ENCODE measurements at places on chromosomes 7 and 10.

DNA sequence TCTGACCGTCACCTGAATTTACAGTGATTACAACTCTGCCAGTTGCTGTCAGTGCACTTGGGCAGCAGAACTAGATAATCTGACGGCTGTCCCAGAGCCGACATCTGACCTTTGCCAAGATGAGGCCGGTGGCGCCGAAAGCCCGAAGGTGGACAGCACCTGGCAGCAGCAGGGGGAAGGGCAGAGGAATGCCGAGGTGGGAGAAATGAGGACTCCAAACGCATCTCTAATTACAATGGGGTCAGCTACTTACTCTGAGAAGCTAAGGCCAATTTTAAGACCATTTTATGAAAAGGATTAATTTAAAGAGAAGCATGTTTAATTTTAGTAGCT, 33.8 kb downstream of the TRIM8 start:
- no peak for DNase-seq

- no peak for DNase-seq
These were observed 34.4 kb upstream of the ARMS2 start for GRCh38 chr10:122419876-122420623.

- DNase-seq: no peak
These were observed 350.7 kb upstream of the ZMIZ1 start for GRCh38 chr10:78718032-78718572.

GRCh38 chr10:45239642-45240041, 75.8 kb downstream of the OR13A1 start:
- DNase-seq: no peak

- DNase-seq: no peak
These were observed 47.7 kb downstream of the PIK3AP1 start for GRCh38 chr10:96672481-96673175.

GRCh38 chr10:97791824-97792721, 20.3 kb upstream of the SFRP5 start:
- peak; percentile 59 for DNase-seq

DNA sequence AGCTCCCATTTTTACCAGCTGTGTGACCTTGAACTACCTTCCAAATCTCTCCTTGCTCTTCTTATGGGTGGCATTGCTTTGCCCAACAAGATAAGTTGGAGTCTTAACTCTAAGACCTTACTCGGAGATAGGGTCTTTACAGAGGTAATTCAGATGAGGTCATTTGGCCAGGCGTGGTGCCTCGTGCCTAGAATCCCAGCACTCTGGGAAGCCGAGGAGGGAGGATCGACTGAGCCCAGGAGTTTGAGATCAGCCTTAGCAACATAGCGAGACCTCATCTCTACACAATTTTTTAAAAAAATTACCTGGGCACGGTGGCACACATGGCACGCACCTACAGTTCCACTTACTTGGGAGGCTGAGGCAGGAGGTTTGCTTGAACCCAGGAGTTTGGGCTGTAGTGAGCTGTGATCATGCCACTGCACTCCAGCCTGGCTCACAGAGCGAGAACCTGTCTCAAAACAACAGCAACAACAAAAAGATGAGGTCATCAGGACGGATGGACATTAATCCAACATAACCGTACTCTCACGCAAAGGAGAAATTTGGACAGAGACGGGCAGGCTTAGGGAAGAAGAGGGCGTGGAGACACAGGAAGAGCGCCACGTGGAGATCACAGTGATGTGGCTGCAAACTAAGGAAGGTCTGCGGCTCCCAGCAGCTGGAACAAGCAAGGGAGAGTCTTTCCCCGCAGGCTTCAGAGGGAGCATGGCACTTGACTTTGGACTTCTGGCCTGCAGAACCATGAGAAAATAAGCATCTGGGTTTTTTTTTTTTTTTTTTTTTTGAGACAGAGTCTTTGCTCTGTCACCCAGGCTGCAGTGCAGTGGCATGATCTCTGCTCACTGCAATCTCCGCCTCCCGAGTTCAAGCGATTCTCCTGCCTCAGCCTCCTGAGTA, 122.3 kb upstream of the CARD11 start:
- DNase-seq: no peak

- no peak for DNase-seq
These were observed 512.6 kb upstream of the FOXK1 start for GRCh38 chr7:4169455-4169854.

DNA sequence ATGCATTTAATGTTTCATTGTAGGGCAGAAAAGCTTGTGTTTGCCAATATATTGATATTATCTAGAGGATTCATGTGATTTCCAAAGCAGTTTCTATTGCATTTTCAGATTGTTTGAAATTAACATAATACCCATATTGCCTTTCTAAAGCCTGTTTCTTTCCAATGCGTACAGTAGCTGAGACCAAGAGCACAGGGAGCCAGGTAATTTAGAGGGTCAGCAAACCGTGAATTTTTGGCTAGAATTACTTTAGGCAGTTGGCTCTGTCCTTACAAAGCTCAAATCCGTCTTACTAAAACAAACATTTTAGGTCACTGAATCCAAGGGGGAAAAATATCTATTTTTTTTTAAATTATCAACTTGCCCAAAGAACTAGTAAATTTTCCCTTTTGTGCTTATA, 604.9 kb upstream of the ADARB2 start:
- DNase-seq: no peak

DNA sequence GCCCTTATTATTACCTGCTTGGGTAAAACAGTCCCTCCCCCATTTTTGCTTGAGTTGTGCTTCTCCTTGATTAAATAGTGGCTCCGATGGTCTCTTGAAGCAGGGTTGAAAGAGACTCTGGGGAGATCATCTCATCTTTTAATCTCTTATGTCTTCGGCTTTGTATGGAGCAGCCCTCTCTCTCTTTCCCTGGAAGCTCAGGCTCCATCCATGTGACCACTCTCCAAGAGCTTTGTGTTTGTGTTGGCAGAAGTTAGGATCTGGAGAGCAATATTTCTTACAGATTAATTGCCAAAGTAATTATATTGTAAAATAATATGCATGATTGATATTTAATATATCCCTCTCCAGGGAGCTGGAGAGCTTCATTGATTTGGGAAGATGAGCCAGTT, 76.9 kb downstream of the LRRC4 start:
- DNase-seq: no peak

DNA sequence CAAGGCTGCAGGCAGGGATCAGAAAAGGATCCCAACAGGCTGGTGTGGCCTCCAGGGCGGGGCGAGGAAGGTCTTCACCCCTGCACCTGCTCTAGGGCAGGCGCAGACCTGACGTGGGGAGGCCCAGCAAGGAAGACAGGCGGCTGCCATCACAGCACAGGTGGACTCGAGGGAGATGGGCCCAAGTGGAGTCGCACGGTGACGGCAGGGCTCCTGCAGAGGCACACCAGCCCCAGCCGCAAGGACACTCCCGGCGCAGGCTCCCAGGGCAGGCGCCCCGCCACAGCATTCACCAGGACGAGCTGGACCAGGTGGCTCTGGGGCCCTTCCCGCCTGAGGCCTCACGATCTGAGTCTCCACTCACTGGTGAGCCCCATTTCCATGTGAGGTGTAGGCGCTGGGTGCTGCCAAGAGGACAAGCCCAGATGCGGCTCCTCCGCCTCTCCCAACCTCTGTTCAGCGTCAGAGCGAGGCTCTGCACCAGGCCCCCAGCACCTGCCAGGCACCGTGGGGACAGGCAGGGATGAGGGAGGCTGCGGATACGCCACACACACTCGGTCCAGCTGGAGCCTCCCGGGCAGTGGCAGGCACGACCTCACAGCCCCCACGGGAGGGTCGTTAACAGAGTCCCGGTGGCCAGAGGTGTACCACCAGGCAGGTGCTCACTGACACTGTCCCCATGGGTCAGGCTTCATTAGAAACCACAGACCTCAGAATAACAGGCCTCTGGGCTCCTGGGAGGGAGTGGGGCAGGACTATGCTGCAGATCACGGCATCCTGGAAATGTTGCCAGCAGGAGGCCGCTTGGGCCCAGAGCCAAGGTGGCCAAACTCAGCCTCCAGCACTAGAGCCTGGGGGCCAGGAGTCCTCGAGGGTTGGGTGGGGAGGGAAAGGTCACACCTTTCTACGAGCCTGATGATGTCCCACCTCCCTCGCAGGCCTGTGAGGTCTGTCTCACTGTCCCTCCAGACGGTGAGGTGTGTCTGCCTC, 111.6 kb downstream of the MAD1L1 start:
- no peak for DNase-seq

DNA sequence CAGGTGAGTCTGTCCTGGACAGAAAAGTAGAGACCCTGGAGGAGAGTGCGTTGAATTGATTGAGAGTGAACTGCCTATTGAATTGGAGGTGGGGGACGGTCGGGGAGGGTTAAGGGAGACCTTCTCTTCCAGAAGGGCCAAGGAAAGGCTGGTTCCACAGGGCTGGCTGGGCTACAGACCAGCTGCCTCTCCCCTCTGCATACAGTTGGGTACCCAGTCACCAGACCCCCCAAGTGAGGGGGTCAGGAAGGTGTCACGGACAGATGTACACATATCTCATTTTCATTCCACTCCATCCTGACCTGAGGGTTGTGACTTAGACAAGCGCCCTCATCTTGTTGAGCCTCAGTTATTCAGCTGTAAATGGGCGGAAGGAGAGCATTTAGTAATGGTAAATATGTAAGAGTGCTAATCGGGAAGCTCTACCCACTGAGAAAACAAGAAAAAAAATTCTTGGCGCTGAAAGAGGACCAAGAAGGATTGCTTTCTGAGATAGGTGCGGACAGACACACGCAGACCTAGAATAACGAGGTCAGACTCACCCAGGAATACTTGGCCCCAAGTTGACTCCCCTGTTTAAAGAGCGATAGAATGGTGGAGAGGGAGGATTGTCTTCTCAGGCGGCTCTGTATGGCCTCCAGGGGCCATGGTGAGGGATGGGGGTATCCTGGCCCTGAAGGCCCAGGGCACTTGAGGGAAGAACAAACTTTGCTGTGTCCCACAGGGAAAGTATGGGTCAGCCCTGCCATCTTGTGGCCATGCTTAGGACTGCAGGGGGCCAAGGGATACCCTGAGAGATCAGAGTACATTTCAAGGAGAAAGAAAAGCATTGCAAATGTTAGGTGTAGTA, 7.2 kb upstream of the MBL2 start:
- DNase-seq: no peak

DNA sequence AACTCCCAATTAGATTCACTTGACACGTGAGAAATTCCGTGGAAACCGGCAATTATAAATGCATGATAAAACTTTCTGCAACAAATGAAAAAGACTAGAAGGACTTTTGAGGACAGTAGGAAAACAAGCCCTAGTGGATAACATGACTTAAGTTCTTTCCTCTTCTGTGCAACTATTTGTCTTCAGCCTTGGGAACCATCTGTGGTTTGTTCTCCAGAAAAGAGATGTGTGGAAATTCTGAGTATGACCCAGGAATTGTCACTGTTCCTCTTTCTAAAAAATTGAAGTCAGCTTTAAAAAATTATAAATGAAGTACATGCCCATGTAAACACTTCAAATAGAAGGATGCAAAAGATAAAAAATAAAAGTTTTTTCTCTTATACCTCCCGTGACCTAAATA, 128.6 kb upstream of the SVIL start:
- DNase-seq: no peak

DNA sequence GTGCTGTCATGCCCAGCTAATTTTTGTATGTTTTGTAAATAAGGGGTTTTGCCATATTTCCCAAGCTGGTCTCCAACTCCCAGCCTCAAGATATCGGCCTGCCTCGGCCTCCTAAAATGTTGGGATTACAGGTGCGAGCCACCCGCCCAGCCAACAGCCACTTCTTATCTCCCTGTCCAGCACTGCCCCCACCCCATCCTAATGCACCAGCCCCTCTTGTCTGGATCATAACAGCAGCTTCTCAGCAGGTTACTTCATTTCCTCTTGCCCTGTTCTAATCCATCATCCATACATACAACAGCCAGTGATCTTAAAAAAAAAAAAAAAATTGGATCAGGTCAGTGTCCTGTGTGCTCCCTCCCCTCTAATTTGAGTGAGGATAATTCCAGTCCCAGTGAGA, 12.8 kb upstream of the FRAT2 start:
- no peak for DNase-seq

All from T-helper 1 cell (primary cell).